ENCODE measurements at places on chromosomes 1 and 21. TPM values are rescaled to one million over a fixed set of nuclear protein-coding genes. Genes with fewer than 3 reads are reported as not detected.

RAB4A gene
- 130 TPM for total RNA-seq

DHRS3 gene
- 176 TPM for total RNA-seq

TNFRSF9 gene
- total RNA-seq, result 0.60 TPM

NCAM2 gene
- total RNA-seq, result 0.60 TPM

DNA sequence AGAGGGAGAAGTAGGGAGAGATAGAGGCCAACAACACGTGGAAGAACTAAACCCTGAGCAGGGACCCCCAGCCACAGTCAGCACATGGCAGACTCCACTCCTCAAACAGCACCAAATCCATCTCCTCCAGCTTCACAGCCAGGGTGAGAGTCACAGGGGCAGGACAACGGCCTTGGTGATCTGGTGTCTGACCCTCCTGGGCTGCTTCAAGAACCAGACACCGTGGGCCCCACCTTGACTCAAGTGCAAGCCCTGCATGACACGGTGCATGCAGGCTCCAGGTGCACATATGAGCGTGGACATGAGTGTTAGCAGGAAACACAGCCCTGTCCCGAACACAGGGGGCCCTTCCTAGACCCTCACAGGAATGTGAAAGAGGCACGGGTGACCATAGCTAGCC, 21.9 kb downstream of the S100A7 start:
- DNase-seq, result no peak

- no peak for DNase-seq
Measured at GRCh38 chr1:169392406-169392805, 24.4 kb downstream of the BLZF1 start.

GRCh38 chr1:21567241-21568005, 58.2 kb downstream of the ALPL start:
- no peak for DNase-seq

DNA sequence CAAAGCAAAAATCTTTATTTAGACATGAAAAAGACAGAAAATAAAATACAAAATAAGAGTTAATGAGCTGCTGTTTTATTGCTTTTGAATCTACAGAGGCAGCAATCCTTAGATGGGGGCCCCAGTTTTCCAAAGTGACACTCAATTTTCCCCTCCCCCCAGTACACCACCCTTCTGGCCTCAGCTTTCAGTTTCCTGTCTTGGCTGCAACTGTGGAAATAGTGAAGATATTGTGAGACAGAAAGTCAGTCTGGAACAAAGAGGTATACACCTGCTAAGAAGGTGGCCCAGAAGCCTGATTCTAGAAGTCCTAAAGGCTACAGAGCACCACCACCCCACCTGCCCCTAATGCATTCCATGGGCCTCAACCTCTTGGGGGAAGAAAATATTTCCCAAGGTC, 1.1 kb upstream of the MTMR11 start:
- no peak for DNase-seq

GRCh38 chr1:243345205-243345604, 89.4 kb downstream of the SDCCAG8 start:
- no peak for DNase-seq
